ENCODE measurements at places on chromosomes 6 and 20.
A peak's percentile ranks its signal among the peaks of the same experiment; 100 is the strongest.

GRCh38 chr20:1499528-1500420, 8.6 kb upstream of the SIRPB2 start:
- DNase-seq: peak; percentile 64

DNA sequence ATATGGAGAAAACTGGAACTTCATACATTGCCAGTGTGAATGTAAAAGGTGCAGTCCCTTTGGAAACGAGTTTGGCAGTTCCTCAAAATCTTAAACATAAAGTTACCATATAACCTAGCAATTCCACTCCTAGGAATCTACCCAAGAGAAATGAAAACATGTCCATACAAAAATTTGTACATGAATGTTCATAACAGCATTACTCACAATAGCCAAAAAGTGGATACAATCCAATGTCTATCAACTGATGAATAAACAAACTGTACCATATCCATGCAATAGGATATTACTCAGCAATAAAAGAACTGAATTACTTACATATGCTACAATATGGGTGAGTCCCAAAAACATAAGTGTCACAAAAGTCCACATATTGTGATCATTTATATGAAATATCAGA, 48.7 kb upstream of the ERVFRD-1 start:
- no peak for DNase-seq

GRCh38 chr6:2102316-2102883, 143.0 kb downstream of the GMDS start:
- DNase-seq: no peak

DNA sequence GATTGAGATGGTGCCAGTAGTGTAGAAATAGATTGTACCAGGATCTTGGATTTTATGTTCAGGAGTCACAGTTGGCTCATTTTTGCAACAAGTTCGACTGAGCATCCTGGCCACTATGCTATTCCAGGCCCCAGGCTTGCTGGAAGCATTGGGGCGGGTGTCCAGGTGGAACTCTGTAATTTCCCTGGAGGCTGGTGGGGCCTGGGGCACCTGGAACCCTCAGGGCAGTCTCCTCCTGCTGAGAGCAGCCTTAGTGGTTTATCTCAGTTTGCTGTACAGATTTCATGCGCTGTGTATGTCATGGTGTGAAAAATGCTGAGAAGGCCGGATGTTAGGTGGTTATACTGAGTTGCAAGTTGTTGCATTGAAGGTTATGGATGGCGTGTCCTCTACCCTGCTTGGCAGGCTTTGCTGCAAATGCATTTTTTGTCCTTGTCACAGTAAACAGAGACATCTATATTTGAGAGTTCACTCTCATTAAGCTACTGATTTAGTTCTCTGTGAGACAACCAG, 135.1 kb upstream of the MYLIP start:
- DNase-seq: no peak

DNA sequence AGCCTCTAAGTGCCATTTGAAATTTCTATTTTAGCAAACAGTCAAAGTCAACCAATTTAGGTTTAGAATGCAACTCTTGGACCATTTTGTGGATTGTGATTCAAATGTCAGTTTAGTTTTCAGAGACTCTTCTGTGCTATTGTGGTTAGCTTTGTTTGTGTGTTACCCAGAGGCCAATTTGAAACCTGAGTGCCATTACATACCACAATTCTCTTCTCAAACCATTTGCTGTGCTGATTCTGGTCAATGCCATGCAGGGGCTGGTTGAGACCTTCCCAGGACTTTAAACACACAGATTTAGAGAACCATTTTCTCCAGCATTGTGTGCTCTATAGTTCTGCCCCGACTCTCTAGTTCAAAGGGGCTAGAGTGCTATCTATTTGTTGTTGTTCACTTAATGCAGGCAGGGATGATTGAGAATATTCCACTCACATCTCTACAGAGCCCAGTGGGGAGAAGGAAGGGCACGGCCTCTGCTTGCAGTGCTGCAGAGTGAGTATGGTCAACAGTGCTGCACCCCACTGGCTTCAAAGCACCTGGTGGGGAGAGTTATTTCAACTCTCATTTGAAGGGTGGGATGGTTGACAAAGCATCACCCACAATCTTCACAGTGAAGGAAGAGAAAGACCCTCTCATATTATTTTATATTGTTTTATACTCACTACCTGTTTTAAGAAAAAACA, 738.2 kb downstream of the COL12A1 start:
- no peak for DNase-seq

- no peak for DNase-seq
Measured at GRCh38 chr6:14785493-14785790, 460.4 kb upstream of the JARID2 start.

DNA sequence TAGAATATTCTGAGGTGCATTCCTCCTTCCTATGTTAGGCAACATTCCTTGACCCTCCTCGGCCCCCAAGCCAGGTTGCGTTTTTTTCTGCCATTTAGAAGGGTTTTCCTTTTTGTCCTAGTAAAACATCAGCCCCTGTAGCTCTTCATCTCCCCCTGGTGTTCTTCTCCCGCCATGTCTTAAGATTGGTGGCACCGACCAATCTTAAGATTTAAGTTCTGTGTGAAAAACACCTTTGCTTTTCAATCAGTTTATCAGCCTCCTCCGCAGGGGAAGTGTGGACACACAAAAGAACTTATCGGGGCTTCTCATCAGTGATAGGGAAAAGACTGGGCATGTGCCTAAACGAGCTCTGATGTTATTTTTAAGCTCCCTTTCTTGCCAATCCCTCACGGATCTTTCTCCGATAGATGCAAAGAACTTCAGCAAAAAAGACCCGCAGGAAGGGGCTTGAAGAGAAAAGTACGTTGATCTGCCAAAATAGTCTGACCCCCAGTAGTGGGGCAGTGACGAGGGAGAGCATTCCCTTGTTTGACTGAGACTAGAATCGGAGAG, 719 bp upstream of the EDN1 start:
- DNase-seq: peak; percentile 82

GRCh38 chr6:33183071-33183683, 9.1 kb downstream of the COL11A2 start:
- DNase-seq: no peak

- DNase-seq: no peak
Measured at GRCh38 chr20:33159713-33160112, 8.2 kb upstream of the BPIFA2 start.

GRCh38 chr20:1706079-1706478, 48.5 kb upstream of the SIRPG start:
- DNase-seq: no peak

DNA sequence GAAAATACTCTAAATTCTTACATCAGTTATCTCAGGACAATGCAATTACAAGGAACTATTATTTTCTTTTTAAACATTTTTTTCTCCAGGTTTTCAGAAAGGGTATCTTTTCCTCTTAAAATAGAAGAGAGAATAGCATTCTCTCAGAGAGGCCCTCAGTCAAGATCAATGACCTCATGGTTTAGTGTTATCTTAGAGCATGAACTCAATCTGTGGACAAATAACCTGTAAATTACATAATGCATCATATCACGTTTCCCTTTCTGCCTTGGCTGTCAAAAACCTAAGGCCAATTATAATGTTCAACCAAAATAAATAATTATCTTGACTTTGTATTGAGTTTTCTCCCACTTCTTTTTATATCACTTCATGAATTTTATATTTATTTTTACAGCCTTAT, 202.2 kb downstream of the SLC24A3 start:
- no peak for DNase-seq

GRCh38 chr6:14783594-14783993, 462.3 kb upstream of the JARID2 start:
- DNase-seq: no peak

GRCh38 chr6:121499666-121500065, 64.2 kb downstream of the GJA1 start:
- no peak for DNase-seq

DNA sequence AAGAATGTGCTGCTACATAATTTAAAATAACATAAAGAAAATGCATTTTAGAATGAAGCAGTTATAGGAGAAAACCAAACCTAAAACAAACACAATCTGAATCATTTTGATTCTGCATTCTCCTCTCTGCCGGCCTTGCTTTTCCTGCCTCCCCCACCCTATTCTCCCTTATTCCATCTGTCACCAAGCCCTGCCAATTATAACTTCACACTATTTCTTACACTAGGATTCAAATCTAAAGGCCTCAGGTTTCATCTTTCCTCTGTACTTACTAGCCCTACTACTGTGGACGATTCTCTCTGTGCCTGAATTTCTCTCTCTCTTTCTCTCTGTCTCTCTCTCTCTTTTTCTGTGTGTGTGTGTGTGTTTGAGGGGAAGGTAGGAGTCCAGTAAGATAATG, 18.7 kb upstream of the PRIM2 start:
- no peak for DNase-seq

DNA sequence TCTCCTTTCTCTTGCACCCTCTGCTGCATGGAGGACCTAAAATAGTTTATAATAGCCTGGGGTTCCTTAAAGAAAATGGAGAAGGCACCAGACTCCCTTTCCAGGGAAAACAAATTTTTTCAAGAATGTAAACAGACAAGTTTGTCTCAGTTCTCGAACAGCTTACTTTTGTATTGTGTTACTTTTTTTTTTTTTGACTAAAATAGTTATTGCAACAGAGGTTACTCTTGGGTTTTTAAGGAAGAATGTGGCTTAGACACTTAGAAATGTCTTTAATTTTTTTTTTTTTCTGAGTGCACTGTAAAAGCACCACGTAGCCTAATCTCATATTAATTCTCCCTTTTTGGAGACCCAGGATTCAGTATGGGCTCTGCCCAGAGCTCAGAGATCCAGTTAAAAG, 148.7 kb upstream of the CARMIL1 start:
- no peak for DNase-seq

DNA sequence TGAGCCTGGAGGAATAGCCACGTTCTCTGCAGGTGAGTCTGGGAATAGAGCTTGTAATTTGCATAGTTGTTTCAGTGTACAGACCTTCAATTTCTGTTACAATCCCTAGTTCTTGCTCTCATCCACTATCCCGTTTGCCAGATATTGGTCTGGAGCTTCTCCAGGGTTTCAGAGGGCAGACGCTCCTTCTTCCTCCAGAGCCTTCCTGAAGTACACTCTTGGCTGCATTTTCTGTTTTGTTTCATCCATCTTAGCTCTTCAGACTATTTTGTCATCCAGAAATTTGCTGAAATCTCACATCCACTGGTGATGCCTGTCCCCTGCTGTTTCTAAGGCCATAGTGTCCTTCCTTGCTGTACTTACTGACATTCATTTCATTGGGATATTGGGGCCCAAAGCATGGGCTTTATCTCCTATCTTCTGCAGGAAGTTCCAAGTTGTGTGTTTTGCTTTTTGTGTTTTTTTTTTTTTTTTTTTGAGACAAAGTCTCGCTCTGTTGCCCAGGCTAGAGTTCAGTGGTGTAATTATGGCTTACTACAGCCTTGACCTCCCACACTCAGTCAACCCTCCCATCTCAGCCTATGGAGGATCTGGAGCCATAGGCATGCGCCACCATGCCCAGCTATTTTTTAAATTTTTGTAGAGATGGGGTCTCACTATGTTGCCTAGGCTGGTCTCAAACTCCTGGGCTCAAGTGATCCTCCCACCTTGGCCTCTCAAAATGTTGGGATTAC, 18.7 kb downstream of the CDS2 start:
- DNase-seq: no peak

DNA sequence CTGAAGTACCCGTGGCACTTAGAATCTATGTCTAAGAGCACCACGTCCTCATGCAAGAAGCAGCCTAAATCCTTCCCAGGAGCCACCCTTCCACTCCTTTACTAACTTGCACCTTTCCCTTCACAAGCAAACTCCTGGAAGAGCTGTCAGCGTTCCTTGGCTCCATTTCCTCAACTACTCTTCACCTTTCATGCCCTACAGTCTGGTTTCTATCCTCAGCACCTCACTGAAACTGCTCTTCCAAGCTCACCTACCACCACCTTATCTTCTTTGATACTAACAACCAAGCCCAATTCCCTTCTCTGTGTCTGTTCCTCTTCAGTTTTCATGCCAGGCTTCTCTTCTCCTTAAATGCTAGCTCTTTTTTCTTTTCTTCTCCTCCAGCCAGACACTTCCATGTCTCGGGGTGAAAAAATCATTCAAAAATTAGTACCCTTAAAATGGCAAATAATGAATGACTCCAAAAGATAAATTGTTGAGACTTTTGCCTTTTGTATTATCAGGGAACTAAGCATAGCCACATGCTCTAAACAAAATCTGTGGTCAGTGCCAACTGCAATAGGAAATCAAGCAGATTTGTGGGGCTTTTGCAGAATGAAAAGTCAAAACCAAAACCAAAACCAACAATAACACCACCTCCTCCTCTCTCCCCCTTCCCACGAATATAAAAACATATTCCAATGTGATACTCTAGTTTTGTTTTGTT, 149.6 kb upstream of the KCNK16 start:
- DNase-seq: no peak

GRCh38 chr6:111263837-111264236, 176.5 kb downstream of the SLC16A10 start:
- peak; percentile 69 for DNase-seq

GRCh38 chr20:19427913-19428312, 215.5 kb downstream of the SLC24A3 start:
- DNase-seq: no peak

GRCh38 chr6:131430531-131430930, 142.5 kb upstream of the ARG1 start:
- DNase-seq: peak; percentile 52

DNA sequence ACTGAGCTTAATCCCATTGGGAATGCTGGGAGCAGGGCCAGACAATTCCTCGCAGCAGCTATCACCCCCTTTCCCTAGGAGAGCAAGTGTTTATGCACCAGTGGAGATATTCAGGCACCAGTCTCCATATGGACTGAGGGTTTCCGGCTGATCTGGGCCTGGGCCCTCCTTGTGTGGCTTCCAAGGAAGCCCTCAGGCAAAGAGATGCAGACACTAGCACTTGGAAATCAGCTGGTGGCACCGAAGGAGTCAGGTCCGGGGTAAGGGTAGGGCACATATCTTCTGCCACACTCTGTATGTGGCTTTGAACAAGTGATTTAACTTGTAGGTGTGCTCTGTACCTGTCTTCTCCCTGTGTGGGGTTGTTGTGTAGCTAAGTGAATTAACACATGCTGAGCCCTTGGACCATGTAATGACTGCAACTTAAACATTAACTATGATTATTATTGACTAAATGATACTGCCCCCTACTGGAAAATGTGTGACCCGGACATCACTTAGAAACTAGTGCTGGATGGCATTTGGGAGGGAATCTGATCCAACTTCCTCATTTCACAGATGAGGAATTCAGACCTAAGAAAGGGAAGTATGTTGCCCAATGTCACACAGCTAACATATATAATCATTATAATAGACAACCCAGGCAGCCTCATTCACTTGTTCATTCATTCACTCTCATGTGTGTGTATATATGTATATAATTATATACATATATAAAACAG, 19.3 kb upstream of the WFDC2 start:
- peak; percentile 81 for DNase-seq

GRCh38 chr6:105974986-105975385, 111.2 kb upstream of the PRDM1 start:
- DNase-seq: no peak
